ENCODE measurements at places on chromosomes 5 and 9.

- DNase-seq: no peak
These were observed 51.9 kb upstream of the TCERG1 start for GRCh38 chr5:146395193-146395592.

DNA sequence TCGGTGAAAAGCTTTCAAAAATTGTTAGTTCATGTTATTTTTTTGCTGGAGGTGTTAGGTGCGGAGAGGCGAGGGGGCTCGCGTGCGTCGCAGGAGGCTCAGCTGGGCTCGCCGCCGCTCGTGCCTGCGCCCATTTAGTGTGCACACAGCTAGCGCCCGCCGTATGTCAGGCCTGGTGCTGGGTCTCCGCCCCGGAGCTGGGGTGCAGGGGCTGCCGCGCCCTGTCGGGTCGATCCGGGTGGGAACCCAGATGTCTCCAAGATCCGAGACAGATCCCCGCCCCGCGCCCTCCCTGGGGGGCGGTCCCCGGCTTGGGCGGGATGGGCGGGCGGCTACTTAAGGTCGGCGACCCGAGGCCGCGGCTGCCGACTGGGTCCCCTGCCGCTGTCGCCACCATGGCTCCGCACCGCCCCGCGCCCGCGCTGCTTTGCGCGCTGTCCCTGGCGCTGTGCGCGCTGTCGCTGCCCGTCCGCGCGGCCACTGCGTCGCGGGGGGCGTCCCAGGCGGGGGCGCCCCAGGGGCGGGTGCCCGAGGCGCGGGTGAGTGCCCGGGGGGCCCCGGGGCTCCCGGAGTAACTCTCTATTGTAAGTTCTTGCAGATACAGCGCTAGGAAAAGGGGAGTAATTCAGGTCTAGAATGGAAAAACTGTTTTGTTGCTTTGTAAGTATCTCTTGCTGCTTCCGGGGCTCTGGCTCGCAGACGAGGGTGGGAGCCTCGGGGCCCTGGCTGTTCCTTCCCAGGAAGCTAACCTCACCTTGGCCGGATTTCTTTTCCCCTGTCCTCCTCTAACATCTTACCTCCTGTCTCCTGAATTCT lies 31.7 kb downstream of the GSN start:
- DNase-seq: no peak

DNA sequence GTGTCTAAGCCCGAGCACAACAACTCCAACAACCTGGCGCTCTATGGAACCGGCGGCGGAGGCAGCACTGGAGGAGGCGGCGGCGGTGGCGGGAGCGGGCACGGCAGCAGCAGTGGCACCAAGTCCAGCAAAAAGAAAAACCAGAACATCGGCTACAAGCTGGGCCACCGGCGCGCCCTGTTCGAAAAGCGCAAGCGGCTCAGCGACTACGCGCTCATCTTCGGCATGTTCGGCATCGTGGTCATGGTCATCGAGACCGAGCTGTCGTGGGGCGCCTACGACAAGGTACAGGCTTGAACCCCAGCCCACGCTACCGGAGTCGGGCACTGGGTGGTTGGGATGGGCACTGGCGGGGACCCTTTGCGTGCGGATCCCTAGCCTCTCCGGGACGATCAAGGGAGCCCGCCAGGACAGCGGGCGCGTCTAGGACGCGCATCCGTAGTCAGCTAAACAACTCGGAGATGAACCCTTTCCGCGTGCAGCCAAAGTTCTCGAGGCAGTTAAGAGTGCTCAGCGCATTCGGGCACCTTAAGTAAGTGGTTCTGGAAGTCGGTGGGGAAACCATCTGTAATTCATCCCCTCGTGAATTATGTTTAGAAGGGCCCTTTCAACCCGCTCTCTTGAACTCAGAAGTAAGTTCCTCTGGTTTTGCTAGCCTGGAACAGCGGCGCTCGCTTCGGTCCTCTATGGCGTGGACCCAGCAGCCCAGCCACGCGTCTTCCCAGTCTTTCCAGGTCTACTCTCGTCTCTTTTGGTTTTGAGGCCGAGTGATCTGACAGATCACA lies 1.3 kb downstream of the KCNN2 start:
- no peak for DNase-seq

GRCh38 chr5:13403351-13403750 lies 541.1 kb downstream of the DNAH5 start:
- no peak for DNase-seq

GRCh38 chr9:131095666-131096268 lies 564 bp upstream of the AIF1L start:
- DNase-seq: no peak

DNA sequence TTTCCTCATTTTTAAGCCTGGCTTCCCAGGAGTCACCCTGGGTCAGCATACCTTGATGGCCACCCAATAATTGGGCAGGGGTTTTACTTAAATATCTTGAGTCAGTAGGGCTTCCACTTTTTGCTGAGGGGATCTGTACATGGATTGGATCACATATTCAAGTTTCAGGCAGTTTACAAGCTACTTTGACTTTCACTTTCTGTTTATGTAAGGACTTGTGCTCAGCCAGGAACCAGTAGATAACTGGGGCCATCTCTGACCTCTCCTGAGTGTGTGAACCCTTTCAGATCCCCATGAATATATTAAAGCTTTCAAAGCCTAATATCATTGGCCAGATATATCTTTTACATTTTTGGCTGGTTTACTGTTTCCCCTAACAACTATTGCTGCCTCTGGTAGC lies 45.1 kb downstream of the SLCO6A1 start:
- DNase-seq: no peak

DNA sequence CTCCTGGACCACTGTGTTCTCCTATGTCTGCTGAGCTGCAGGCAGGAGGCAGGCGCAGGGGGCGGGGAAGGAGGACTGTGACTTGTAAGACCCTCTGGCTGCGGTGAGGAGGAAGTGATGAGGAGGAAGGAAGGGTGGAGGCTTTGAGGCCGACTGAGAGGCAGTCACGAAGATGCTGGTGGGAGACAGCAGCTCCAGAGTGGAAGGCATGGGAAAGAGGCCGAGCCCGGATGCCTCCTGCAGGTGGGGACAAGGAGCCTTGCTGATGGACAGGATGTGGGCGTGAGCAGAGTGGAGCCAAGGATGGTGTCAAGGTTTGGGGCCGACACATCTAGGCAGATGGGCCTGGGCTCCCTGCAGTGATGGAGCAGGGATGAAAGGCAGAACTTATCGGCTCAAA lies 74.3 kb upstream of the ICE1 start:
- DNase-seq: no peak

DNA sequence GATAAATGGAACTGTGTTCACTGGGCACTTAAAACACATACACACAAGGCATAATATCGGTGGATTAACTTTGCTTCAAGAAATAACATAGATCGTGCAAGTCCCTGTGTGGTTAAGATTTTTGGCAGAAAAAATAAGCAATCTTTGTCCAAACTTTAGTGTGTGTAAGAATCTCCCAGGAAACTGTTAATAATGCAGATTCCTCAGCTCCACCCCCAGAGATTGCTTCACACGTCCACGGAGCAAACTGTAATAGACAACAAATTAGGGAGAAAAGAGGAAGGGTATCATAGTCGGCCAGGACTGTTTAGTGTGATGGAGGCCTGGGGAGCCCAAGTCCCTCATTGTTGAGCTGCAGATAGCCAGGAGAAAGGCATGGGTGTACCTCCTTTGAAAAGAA lies 84.8 kb downstream of the PJA2 start:
- no peak for DNase-seq

DNA sequence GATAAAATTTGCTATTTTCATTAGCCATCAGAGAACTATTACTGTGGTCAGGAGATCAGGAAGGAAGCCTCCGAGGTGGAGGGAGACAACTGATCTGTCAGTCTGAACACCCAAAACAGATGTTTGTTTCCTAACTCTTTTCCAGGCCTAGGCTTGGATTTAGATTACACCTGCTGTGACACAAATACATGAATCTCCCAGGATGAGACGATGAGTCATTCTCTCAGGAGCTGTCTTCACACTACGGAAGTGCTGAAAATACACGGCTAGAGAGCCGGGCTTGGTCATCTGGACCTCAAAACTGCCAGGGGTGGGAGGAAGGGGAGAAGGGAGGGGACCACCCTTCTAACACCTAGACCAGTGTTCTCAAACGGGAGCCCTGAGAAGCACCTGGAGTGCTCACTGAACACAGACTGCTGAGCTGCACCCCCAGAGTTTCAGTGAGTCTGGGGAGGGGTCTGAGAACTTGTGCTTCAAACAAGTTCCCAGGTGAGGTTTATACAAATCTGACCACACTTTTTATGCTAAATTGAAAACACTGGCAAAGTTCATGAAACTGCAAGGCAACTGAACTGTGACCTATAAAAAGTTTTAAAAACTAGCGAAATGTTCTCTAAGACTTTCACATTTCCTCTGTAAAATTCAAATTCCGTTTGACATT lies 80.3 kb upstream of the EQTN start:
- no peak for DNase-seq

GRCh38 chr9:133874060-133874657 lies 118.0 kb downstream of the VAV2 start:
- DNase-seq: no peak

- DNase-seq: no peak
These were observed 32.0 kb downstream of the SPIN1 start for GRCh38 chr9:88420227-88420626.

GRCh38 chr5:32410630-32411029 lies 33.9 kb downstream of the ZFR start:
- DNase-seq: no peak

DNA sequence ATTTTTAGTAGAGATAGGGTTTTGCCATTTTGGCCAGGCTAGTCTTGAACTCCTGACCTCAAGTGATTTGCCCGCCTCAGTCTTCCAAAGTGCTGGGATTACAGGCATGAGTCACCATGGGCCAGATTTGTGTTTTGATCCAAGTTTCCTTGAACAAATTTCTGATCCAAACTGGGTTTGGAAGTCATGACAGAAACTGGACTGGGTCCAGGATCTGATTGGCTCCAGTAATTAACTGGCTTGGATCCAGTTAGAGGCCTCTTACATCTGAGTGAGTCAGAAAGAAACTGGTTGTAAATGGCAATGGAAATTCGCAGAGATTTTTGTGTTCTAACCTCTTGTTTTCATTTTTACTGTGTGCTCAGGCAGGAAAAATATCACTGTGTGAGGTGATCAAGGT lies 141.6 kb downstream of the SLC25A46 start:
- no peak for DNase-seq

DNA sequence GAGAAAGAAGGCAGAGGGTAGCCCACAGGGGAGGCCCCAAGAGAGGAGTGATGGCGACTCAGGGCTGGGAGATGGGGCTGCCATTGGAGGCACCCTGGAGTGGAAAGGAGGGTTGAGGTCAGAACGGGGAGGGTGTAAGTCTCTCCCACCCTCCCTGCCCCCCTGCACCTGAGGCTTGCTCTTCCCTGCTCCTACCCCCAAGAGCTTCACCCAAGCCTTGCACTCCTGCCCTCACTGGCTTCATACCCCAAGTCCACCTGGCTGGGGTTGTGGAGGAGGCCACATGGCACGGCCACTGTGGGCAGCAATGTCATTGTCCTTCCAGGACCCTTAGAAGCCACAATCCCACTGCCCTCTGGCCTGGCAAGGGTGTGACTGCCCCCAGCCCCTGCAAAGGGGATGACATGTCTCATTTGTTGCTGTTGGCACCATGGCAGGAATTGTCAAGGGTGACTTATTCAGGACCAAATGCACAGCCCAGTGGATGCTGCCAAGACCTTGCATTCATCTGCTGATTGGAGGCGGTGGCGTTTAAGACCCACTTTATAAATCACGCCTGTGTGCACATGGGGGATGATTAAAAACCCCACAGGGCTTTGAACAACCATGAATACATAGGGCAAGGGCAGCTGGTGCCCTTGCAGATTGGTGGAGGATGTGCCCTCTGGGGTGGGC lies 47.6 kb upstream of the RNU6ATAC start:
- DNase-seq: no peak

DNA sequence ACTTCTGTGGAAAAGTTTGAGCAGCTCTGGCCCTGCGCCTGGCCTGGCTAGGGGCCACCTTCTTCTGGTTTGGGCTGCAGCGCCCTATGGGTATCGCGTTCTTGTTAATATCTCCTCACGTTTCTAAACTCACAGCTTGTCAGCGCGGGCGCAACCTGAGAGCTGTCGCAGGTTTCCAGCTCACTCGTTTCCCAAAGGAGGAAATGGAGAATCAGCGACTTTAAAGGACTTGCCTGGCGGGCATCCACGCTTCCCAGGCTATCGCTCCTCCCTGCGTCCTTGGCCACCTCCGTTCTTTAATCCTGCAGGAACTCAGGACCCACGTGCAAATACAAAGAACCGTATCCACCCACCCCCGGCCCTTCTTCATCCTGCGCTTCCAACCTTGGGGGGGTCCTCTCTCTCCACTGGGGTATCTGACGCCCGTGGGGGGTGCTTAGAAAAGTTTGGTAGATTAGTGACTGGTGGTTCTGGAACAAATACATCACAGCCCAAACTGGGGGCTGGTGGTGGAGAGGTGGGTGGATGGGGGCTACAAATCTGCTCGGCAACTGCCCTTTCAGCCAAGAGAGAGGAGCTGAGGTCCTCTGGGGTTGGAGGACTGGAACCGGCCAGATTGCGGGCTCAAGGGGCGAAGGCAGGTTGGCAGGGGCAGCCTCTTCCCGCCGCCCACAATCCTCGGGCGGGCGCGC lies 578 bp upstream of the PSAT1 start:
- no peak for DNase-seq

- DNase-seq: no peak
These were observed 57.0 kb downstream of the SHB start for GRCh38 chr9:38011991-38012390.

DNA sequence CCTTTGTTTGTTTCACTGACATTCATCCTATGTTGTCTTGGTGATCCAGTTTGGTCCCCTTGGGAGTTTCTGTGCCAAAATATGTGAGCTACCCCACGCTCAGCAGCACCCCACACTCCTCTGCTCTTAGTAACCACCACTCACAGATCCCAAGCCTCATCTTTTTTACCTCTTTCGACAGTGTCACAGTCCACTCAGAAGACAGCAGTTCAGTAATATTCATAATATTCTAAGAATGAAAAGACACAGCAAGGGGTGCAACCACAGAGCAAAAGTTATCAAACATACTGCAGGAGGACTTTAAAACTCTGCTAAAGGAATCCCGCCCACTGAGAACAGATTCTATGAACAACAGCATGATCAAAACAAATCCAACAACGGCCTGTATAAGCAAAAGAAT lies 28.2 kb downstream of the RNF130 start:
- no peak for DNase-seq

GRCh38 chr9:81868145-81868544 lies 60.1 kb upstream of the SPATA31D4 start:
- DNase-seq: no peak

DNA sequence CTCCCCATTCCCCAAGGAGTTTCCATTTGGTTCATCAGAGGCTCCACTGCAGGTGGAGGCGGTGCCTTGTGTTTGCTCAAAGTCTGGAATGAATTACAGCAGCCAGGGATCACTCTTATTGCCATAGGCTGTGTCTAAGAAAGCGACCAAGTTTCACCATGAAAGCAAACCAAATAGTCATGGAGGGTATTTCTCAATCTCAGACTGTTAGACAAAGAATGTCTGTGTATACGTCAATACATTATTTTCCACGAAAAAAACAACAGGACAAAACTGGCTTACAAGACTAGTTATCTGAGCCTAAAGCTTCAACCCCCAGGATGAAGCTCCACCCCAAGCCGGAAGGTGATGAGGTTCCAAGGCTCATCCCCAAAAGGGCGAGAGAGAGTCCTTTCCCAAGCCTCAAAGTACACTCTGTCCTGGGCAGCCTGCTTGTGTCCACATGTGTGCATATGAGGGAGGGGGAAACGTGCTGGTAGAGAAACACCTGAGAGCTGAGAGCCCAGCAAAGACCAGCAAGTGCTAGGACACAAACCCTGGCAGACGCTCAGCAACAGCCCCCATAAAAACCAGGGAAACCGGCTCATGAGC lies 4.3 kb downstream of the B4GALT1 start:
- no peak for DNase-seq
